ENCODE measurements at places on chromosomes 4 and X.

- no peak for DNase-seq
These were observed 53.2 kb upstream of the CDKN2AIP start for GRCh38 chr4:183391204-183391603.

- no peak for DNase-seq
These were observed 645.8 kb upstream of the ATOH1 start for GRCh38 chr4:93182722-93183121.

GRCh38 chr4:124635331-124635730 lies 77.2 kb downstream of the ANKRD50 start:
- no peak for DNase-seq

DNA sequence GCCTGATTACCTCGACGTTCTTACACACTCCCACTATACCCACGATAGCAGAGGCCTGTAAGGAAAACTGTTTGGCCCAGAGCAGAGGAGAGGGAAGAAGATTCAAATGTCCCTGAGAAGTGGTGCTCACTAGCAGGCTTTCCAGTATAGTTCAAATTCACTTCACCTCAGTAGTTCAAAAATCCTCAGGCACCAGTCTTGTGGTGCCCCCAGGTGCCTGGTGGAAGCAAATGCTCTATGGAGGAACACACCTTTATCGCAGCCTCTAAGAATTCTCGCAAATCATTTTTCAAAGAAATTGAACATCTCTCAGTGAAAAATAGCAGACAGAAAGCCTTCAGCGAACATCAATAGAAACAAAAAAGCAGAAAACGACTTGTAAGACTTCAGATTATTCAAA lies 12.2 kb upstream of the MTMR1 start:
- no peak for DNase-seq

DNA sequence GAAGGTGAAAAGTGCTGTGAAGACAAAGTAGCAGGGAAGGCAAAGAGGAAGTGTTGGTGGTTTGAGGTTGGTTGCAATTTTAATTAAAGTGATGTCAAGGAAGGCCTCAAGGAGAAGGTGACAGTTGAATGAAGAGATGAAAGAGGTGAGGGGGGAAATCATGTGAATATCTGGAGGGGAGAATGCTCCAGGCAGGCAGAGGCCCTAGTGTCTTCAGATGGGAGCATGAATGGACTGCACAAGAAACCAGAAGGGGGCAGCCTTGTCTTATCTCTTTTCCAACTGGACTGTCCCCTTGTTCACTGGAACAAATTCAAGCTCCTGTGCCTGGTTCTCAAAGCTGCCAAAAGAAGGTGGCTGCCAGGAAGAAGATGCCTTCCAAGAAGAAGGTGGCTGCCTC lies 68.4 kb downstream of the MAOB start:
- DNase-seq, result no peak

DNA sequence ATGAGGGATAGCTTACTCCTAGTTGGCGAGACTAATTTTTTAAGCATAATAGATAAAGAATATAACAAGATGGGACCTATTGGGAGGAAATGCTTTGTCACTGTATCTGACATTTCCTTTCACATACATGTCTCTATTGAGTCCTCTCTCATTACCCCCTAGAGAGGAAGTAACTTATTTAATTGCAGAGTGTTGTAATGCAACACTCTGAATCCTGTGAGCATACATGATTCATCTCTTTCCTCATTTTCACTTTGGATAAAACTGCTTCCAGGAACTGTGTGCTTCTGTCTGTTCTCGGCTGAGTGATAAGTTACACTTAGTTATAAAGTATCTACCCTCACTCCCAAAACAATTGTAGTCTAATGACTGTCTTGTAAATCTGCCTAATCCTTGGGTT lies 266.1 kb upstream of the ANXA10 start:
- no peak for DNase-seq

DNA sequence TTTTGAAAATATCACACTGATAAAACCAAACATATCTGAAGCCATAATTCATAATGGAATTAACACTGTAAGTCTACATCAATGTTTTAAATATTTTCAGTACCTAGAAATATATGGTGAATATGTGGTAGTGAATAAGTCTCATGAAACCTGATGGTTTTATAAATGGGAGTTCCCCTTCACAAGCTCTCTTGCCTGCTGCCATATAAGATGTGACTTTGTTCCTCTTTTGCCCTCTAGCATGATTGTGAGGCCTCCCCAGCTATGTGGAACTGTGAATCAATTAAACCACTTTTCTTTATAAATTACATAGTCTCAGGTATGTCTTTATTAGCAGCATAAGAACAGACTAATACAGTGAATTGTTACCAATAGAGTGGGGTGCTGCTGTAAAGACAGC lies 536.8 kb upstream of the GALNT7 start:
- DNase-seq, result no peak

DNA sequence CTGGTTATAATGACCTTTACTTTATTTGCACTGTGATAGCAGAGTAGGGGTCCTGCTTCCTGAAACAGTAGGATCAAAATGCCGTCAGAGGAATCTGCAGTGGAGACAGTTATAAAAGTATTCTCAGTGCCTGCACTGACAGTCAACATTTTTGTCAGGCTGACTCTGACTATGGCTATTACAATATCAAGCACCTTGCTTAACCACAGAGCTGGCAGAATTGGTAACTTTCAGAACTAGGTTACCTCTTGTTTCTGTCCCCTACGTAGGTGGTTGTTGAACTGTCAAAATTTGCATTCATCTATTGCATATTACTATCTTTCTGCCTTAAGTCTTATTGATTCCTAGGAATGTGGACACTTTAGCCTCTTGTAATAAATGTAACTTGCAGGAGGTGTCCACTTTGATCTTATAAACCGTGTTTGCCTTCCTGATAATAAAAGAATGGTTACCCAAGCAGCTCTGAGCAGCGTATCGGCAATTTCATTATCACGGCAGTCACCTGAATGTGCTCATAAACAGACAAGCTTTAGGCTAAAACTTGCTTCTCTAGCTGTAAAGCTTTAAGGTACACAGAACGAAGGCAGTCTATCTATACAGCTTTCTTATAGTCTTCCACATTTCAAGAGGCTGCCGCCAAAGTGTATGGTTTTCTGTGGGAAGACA lies 353.0 kb upstream of the GALNT7 start:
- DNase-seq, result no peak

DNA sequence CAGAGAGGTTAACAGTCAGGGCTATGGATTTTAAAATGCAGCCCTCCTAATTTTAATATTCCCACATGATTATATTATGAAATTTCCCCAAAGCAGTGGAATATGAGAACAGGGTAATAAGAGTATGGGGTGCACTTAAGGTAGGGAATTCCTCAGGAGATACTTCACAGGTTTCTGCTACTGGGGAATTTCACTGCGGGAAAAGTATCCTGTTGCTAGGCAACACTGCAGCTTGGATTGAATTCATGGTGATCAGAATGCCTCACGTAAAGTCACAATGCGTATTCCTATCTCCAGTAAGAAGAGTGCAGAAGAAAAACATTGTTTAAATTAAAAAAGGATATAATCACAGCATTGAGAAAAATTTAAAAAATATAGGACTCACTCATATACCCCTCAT lies 398.1 kb upstream of the RPS6KA3 start:
- DNase-seq, result no peak

DNA sequence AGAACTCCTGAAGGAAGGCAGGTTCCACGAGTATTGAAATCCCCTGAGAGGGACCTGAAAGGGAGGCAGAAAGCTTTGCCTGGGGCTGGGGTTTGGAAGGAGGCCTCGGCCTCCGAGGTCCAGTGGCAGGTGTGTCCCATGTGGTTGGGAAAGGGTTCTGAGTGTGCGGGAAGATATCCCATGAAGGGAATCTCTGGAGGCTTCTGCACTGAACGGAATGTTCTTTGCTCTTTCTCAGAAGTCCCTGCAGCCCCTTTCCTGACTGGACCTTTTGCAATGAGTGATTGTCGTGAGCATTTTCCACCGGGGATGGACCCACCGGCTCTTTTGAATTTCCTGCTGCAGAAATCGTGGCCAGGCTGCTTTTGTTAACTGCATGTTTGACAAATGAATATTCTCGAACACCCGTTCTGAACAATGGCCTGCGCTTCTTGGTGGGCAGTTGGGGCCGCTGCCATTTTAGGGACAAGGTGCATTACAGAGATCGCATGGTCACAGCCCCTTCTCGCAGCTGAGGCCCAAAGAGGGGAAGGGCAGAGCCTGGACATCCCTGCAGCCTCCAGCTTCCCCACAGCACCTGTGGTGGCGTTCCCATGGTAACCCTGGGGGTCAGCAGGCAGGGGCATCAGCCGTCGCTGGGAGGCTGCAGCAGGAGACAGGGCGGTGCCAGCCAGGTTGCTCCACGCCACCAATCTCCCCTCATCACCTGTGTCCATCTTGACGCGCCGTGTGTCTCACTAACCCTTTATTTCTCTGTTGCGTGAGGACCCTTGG lies 18.3 kb upstream of the HTRA3 start:
- DNase-seq, result no peak

- DNase-seq, result no peak
These were observed 95.7 kb downstream of the CPZ start for GRCh38 chr4:8688041-8688907.

GRCh38 chr4:107034091-107034995 lies 1.8 kb downstream of the DKK2 start:
- DNase-seq, result peak; percentile 3

DNA sequence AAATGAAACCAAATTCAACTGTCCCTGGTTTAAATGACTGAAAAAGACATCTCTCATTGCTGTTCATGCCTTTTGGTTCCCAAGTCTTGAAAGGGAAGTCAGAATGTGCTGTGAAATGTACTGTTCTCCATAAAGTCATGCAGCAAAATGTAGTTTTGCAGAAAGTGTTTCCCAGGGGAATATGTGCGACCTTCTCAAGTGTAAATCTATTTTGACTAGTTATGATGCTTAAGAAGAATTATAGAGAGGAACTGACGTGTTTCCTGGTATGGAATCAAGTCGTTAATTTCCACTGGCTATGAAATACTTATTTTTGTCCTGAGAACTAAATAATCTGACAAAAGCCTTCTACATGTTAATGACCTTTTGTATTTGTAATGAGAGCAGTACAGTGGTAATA lies 223.1 kb downstream of the CLCN4 start:
- no peak for DNase-seq

GRCh38 chr4:142265946-142266345 lies 580.2 kb downstream of the INPP4B start:
- no peak for DNase-seq

- DNase-seq, result no peak
These were observed 64.9 kb downstream of the NEUROG2 start for GRCh38 chr4:112451104-112451503.

DNA sequence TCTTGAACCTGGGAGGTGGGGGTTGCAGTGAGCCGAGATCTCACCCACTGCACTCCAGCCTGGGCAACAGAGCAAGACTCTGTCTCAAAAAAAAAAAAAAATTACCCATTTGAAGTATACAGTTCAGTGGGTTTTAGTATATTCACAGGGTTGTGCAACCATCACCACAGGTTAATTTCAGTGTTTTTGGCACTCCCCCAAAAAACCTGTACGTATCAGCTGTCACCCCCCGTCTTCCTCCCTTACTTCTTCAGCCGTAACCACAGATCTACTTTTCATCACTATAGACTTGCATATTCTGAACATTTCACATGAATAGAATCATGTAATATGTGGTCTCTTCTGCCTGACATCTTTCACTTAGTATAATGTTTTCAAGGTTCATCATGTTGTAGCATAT lies 11.7 kb upstream of the PTTG2 start:
- DNase-seq, result no peak

- no peak for DNase-seq
These were observed 110.4 kb downstream of the AMELX start for GRCh38 chrX:11403631-11404030.

DNA sequence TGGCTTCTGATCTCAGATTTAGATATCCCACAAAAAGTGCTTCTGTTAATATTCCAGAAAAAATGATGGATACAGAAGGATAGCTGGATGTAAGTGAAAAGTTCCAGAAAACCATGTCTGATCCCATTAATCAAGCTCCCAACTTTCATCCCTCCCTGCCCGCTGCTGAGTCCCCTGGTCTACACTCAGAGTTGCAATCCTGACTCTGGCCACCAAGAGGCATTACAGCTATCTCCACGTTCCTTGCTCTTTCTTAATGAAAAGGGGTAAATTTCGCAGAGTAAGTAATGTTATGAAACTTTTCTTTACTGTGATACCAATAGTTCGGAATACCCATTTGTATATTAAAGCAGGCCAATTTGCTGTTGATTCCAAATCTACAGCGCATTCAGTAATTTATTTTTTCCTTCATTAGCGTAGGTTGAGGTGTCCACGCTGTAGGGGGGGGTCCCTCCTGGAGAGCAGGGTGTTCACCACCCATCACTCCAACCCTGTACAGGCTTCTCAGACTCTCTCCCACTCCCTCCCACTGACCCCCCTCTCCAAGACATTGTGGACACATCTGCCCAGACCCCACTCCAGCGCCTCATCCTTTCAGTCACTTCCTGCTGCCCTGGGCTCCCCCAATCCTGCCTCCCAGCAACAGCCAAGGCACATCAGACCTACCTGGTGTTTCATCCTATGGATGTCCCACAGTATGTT lies 55.1 kb downstream of the RAB40A start:
- peak; percentile 19 for DNase-seq

- no peak for DNase-seq
These were observed 23.3 kb downstream of the PDLIM5 start for GRCh38 chr4:94475050-94475449.

GRCh38 chr4:57331959-57332358 lies 221.8 kb upstream of the IGFBP7 start:
- no peak for DNase-seq

DNA sequence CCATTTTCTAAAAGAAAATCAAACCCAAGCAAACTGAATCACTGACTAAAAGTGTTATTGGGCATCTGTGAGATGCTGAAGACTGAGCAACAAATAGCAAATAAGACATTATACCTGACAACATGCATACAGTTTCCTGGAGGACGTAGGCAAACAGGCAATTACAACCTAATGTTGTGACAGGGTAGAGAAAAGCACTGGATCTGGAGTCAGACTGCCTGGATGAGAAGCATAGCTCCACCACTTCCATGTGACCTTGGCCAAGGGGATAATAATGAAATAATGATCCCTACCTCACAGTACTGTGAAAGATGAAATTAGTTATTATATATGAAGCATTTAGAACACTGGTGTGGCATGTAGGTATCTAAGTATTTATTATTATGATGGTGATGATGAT lies 2.7 kb downstream of the SPINK2 start:
- DNase-seq, result no peak

DNA sequence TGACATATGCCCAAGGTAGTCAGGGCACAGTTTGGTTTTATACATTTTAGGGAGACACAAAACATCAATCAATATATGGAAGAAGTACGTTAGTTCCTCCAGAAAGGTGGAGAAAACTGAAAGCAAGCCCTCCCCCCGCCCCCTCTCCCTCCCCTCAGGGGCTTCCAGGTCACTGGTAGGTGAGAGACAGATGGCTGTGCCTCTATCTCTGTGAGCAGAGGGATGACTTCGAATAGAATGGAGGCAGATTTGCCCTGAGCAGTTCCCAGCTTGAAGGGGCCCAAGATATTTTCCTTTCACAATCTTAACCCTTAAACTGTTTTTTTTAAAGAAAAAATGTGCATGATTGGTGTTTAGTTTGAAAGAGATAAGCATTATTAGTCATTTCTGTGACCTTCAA lies 114.0 kb downstream of the PCDH10 start:
- DNase-seq, result no peak
